ENCODE measurements at places on chromosomes 6 and 20.

DNA sequence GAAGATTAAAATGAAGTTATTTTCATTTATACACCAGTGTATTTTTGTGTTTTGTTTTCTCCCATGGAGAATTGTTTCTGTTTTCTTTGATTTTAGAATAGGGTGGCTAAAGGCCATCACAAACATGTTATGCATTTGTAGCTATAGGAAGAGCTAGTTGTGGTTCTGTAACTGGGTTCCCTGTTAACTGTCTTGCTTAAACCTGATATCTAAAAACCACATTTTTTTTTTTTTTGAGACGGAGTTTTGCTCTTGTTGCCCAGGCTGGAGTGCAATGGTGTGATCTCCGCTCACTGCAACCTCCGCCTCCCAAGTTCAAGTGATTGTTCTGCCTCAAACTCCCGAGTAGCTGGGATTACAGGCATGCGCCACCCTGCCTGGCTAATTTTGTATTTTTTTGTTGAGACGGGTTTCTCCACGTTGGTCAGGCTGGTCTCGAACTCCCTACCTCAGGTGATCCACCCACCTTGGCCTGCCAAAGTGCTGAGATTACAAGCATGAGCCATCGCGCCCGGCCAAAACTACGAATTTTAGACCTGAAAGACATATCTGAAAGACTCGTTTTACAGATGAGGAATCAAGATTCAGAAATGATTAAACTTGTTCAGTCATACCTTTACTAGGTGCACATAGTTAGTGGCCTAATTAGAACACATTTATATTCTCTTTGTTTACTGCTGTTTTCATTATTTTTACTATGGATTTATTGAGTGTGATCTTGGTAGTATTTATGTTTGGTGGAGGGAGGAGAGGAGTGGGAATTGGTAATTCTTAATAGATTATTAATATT is 18.0 kb downstream of the SCAF8 start:
- DNase-seq, result no peak

- no peak for DNase-seq
Observed at GRCh38 chr20:57326667-57327455, 2.7 kb upstream of the SPO11 start.

- no peak for DNase-seq
Observed at GRCh38 chr6:84801250-84801649, 36.9 kb upstream of the TBX18 start.

GRCh38 chr20:45780159-45780558 is 11.5 kb downstream of the WFDC3 start:
- DNase-seq, result no peak

DNA sequence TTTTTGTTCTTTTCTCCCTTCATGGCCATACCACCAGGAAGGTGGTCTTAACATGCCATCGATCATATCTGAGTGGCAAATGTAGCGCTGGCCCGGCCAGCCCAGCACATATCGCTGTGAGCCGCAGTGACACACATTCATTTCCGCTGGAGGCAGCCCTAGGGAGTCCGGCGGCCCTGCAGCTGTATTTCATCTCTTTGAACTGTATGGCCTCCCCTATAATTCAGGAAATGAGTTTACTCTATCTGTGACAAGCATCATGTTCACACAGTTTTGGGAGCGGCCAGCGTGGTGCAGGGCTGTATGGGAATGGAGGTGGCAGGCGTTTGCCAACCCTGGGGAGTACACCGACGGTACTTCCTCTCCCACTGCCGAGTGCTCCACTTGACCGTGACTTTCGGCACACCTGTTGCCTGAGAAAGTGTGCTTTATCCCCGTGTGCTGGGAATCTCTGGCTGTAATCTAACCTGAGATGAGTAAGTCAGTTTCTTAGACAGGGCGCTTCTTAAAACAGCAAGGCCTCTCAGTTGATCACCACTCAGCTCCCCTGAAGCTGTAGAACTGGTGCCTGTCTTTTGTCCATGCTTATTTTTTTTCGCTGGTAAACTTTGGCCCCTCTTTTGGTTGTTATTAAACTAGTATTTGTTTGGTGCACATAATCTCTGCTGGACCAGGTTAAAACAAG is 257.1 kb upstream of the TAB2 start:
- DNase-seq, result no peak

GRCh38 chr20:33859157-33859695 is 48.1 kb downstream of the CHMP4B start:
- DNase-seq, result no peak

Measured in RKO (cell line).